ENCODE measurements at places on chromosomes 4 and X. TPM values are rescaled to one million over a fixed set of nuclear protein-coding genes. Genes with fewer than 3 reads are reported as not detected.

Gene TSPAN7
- total RNA-seq, result 60.7 TPM

- H3K4me1 ChIP-seq, result no peaks in the 10 kb centered on the region
- H3K36me3 ChIP-seq, result no peaks in the 10 kb centered on the region
- no peak overlapping the region for H3K27ac ChIP-seq
- no peak for DNase-seq
- H3K27me3 ChIP-seq, result no peaks in the 10 kb centered on the region
- H3K4me3 ChIP-seq, result no peak overlapping the region
Measured at GRCh38 chr4:20752641-20753040, 52.4 kb downstream of the PACRGL start.

Gene CPE
- 35.3 TPM for total RNA-seq

DNA sequence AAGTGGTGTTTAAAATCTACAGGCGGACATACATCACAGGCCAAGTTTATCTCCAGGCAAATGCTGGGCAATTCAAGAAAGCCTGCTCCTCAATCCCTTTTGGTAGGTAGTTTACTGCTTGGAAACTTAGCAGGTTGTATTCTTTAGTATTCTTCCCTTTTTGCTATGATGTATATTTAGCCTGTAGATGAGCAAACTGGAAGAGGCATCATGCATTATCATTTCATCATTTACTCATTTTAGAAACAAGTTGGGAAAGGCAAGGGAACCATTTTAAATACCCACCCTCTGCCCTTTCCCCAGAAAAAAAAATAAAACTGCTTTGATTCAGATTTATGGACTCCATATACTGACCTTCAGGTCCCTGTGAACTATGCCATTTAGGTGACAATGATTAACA lies 213.2 kb downstream of the CAMK2D start:
- no peaks in the 10 kb centered on the region for H3K27me3 ChIP-seq
- H3K27ac ChIP-seq, result peak overlapping the region; percentile 75
- no peak for DNase-seq

GRCh38 chr4:48255959-48256342 lies 13.7 kb downstream of the TEC start:
- no peaks in the 10 kb centered on the region for H3K36me3 ChIP-seq
- no peak overlapping the region for H3K4me3 ChIP-seq
- no peak for DNase-seq
- peaks cover 11% of the 10 kb centered on the region for H3K4me1 ChIP-seq
- no peak overlapping the region for H3K27ac ChIP-seq
- no peaks in the 10 kb centered on the region for H3K27me3 ChIP-seq

GRCh38 chr4:21655031-21655430 lies 293.5 kb downstream of the KCNIP4 start:
- H3K4me3 ChIP-seq, result no peak overlapping the region
- no peak for DNase-seq
- H3K27me3 ChIP-seq, result no peaks in the 10 kb centered on the region
- H3K36me3 ChIP-seq, result no peaks in the 10 kb centered on the region

Gene PLP1
- not detected for total RNA-seq

Gene H2BW2
- not detected for total RNA-seq

DNA sequence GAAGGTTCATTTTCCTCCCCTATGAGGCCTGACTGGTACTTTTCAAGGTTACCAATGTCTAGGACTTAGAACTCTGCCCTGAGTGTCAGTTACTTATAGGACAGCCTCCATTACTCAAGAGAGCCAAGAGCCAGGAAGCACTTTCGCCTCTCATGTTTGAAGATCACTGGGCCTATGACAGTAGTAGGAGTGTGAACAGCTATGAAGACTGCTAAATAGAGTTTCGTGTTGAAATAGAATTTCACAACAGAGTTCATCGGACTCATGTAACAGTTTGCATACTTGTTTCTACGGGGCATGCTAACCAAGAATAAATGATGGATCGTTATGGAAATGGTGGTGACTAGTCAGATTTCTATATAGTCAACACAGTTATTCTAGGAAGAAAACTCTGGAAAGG lies 97.8 kb upstream of the GPC4 start:
- no peak overlapping the region for H3K27ac ChIP-seq
- no peak for DNase-seq
- H3K4me3 ChIP-seq, result no peak overlapping the region
- no peaks in the 10 kb centered on the region for H3K36me3 ChIP-seq
- H3K4me1 ChIP-seq, result no peaks in the 10 kb centered on the region

GRCh38 chr4:159280442-159281172 lies 177.7 kb downstream of the RAPGEF2 start:
- H3K4me3 ChIP-seq, result no peak overlapping the region
- no peak for DNase-seq
- no peak overlapping the region for H3K27ac ChIP-seq
- H3K36me3 ChIP-seq, result no peaks in the 10 kb centered on the region
- H3K4me1 ChIP-seq, result no peaks in the 10 kb centered on the region
- H3K27me3 ChIP-seq, result no peaks in the 10 kb centered on the region

- H3K27me3 ChIP-seq, result no peaks in the 10 kb centered on the region
- DNase-seq, result no peak
- no peak overlapping the region for H3K4me3 ChIP-seq
- H3K4me1 ChIP-seq, result no peaks in the 10 kb centered on the region
- no peak overlapping the region for H3K27ac ChIP-seq
Measured at GRCh38 chr4:54017974-54018373, 46.4 kb downstream of the CHIC2 start.

DNA sequence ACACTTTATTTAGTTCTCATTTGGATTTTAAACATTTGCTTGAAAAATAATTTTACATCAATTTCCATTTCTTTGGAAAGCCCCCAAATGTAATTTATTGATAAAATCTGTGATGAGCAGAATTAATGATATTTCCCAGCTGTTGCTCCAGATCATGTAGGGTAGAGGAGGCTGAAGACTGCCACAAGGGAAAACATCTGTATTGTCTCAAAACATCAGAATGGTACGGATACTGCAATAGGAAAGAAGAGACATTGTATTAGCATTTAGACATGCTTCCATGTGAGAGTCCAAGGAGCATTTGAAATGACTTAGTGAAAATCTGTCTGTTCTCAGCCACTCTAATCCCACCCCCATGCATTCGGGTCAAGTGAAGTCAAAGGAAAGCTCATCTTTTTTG lies 14.4 kb downstream of the ADH1A start:
- H3K4me3 ChIP-seq, result no peak overlapping the region
- H3K27me3 ChIP-seq, result no peaks in the 10 kb centered on the region
- no peak for DNase-seq
- no peaks in the 10 kb centered on the region for H3K4me1 ChIP-seq
- no peak overlapping the region for H3K27ac ChIP-seq

All from upper lobe of left lung (tissue), 6 donors.